ENCODE measurements at places on chromosomes 12 and 14. TPM values are rescaled to one million over a fixed set of nuclear protein-coding genes. Genes with fewer than 3 reads are reported as not detected.

- no peak overlapping the region for H3K4me3 ChIP-seq
- H3K36me3 ChIP-seq = no peaks in the 10 kb centered on the region
- no peaks in the 10 kb centered on the region for H3K4me1 ChIP-seq
- no peak overlapping the region for H3K27ac ChIP-seq
Measured at GRCh38 chr14:59847711-59848110, 22.9 kb downstream of the RTN1 start.

DNA sequence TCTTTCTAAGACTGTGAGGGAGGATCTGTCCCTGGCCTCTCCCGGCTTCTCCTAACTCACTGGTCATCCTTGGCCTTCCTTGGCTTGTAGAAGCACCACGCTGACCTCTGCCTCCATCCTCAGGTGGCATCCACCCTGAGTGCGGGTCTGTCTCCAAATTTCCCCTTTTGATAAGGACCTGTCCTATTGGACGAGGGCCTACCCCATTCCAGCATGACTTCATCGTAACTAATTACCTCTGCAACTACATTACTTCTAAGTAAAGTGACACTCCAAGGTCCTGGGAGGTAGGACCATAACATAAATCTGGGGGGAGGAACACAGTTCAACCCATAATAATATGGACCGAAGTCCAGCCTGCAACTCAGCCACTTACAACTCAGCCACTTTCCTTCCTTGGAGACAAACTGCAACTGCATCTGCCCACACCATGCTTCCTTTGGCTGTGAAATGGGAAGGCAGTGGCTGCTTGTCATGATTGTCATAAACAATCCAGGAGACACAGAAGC is 229.6 kb upstream of the DIO3 start:
- no peak for DNase-seq
- H3K4me3 ChIP-seq = no peak overlapping the region
- H3K4me1 ChIP-seq = no peaks in the 10 kb centered on the region
- no peaks in the 10 kb centered on the region for H3K27me3 ChIP-seq
- no peaks in the 10 kb centered on the region for H3K36me3 ChIP-seq
- no peak overlapping the region for H3K27ac ChIP-seq

DNA sequence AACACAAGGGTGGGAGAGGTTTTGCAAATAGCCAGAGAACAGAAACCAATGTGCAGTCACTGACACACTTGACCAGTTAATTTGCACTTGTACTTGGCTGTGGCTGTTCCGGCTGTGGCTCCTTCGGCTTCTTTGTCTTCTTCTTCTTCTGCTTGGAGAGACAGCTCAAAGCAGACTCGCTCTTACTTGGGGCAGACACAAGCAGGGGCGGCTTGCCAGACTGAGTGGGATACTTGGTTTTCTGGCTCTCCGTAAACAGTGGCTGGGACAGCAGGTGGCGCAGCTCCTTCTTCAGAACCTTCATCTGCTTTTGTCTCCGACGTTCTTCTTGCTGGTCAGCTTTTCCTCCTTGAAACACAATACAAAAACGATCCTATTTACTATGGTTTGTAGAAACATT is 25.0 kb downstream of the OTUB2 start:
- H3K27me3 ChIP-seq = no peaks in the 10 kb centered on the region
- DNase-seq = no peak
- H3K36me3 ChIP-seq = peaks cover 97% of the 10 kb centered on the region
- H3K27ac ChIP-seq = no peak overlapping the region

DNA sequence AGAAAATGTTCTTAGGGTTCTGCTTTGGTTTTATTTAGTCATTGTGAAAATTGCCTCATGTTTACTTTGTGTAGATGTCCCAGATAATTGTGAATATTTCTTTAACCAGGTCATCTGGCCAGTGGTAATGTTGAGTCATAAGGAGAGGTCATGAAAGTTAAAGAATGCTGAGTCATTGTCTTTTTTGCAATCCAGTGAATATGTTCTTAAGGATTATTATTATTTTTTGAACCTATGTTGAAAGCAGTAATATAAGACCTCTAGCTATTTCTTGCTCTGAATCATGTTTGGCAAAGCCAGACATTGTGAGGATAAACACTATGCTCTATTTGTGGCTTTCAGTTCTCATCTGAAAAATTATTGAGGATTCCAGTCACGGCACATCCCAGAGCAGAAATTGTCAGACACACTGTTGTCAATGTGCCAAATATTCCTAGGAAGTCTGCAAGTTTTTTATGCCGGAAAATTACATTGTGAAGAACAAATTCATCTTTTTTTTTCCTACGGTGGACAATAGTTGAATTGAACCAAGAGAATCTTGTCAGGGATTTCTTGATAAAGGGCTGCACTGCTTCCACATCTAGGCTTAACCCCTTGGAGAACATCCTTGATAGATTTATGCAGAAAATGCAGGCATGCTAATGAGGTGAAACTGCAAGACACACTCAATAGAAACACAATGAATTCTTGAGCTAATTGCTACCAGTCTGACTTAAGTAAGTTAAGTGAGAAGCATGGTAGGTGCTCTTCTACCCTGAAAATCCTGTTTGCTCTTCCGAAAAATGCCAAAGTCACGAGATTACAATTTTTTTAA is 369.6 kb downstream of the ATP23 start:
- no peaks in the 10 kb centered on the region for H3K27me3 ChIP-seq
- H3K27ac ChIP-seq = no peak overlapping the region
- no peak overlapping the region for H3K4me3 ChIP-seq
- H3K4me1 ChIP-seq = no peaks in the 10 kb centered on the region
- H3K36me3 ChIP-seq = no peaks in the 10 kb centered on the region
- DNase-seq = no peak

The ACSM4 gene
- total RNA-seq = not detected

- peaks cover under 1% of the 10 kb centered on the region for H3K4me1 ChIP-seq
- H3K27ac ChIP-seq = no peak overlapping the region
- H3K4me3 ChIP-seq = no peak overlapping the region
- peaks cover 9% of the 10 kb centered on the region for H3K27me3 ChIP-seq
Measured at GRCh38 chr14:20775901-20776300, 5.2 kb upstream of the RNASE6 start.

The SRRM4 gene
- total RNA-seq = not detected

GRCh38 chr14:84458881-84459280 is 1071.1 kb upstream of the FLRT2 start:
- H3K27me3 ChIP-seq = no peaks in the 10 kb centered on the region
- H3K36me3 ChIP-seq = no peaks in the 10 kb centered on the region
- H3K4me3 ChIP-seq = no peak overlapping the region

GRCh38 chr12:131155131-131155530 is 201.4 kb downstream of the ADGRD1 start:
- H3K4me1 ChIP-seq = no peaks in the 10 kb centered on the region
- no peak for DNase-seq
- H3K27me3 ChIP-seq = no peaks in the 10 kb centered on the region
- H3K4me3 ChIP-seq = no peak overlapping the region
- no peaks in the 10 kb centered on the region for H3K36me3 ChIP-seq
- no peak overlapping the region for H3K27ac ChIP-seq

The TMEM229B gene
- total RNA-seq = 12.3 TPM

DNA sequence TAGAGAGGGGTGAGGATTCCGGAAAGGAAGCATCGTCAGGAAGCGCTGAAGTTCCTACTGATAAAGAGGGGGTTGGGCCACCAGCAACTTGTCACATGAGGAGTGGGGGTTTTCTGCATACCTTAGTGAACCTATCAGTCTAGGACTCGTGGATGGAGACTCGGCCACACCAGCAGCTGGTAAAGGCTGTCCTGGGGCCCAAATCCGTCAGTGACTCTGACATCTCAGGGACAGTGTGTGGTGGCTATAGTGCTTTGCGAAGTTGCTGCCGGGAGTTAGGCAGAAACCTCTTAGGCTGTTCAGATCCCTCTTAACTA is 16.4 kb downstream of the RNASE2 start:
- no peak overlapping the region for H3K27ac ChIP-seq
- H3K4me3 ChIP-seq = no peak overlapping the region
- H3K4me1 ChIP-seq = peaks cover 15% of the 10 kb centered on the region
- no peak for DNase-seq

The ZDHHC22 gene
- total RNA-seq = not detected

DNA sequence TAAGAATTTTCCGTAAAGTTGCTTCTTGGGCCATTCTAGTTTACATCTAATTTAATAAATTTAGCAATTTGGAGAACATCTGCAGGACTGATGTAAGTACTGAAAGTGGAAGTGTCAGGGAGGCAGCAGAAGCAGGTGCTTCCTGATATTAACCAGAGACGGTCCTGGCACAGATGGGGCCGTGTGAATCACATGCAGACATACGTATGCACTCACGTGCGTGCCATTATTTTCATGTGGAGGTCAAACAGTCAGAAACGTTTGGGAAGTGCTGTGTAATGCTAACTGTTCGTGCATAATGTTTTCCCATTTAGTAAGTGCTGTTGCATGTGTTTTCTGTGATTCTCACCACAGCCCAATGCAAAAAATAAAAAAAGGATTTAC is 87.8 kb upstream of the DYNC1H1 start:
- H3K27ac ChIP-seq = peak overlapping the region; percentile 91
- peaks cover 24% of the 10 kb centered on the region for H3K36me3 ChIP-seq
- peak overlapping the region; percentile 78 for H3K4me3 ChIP-seq
- peaks cover 63% of the 10 kb centered on the region for H3K4me1 ChIP-seq

DNA sequence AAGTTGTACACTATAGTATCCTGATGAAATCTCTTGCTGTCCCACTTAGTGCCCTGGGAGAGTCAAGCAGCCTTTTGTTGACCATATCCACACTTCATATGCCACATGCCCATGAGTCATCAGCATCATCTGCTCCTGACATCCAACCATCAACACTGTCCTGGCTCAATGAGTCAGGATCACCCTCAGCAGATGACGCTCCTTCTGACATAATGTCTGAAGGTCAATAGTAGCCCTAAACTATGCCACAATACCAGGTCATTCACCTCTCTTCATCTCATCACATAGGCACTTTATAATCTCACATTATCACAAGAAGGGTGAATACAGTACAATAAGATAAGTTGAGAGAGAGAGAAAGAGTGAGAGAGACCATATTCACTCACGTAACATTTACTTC is 369.0 kb upstream of the FAR2 start:
- no peak overlapping the region for H3K27ac ChIP-seq
- H3K4me3 ChIP-seq = no peak overlapping the region
- no peaks in the 10 kb centered on the region for H3K36me3 ChIP-seq
- H3K27me3 ChIP-seq = no peaks in the 10 kb centered on the region

- no peak overlapping the region for H3K27ac ChIP-seq
- no peak overlapping the region for H3K4me3 ChIP-seq
- no peaks in the 10 kb centered on the region for H3K27me3 ChIP-seq
- no peaks in the 10 kb centered on the region for H3K36me3 ChIP-seq
Measured at GRCh38 chr12:109428037-109428629, 49.0 kb downstream of the KCTD10 start.
